ENCODE measurements at places on chromosomes 16 and 17. TPM values are rescaled to one million over a fixed set of nuclear protein-coding genes. Genes with fewer than 3 reads are reported as not detected.

DNA sequence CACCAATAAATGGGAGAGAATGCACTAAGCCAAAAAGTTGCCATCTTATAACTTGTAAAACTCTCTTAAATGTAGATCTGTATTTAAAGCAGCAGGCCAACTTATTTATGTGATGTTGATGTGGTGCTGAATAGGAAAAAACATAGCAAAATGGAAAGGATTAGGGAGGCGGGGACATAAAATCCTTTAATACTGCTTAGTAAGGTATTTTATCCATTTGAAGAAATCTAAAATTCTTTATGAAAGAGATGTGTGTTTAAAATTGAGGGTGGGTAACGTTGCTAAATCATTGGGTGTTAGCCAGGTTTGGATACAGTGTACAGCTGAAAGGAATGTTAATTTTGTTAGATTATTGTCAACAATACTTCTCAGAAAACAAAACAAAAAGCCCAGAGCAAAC, 14.3 kb downstream of the SNTB2 start:
- H3K4me3 ChIP-seq: no peak overlapping the region
- H3K27ac ChIP-seq: peak overlapping the region; percentile 46
- no peaks in the 10 kb centered on the region for H3K36me3 ChIP-seq
- no peak for DNase-seq
- H3K27me3 ChIP-seq: no peaks in the 10 kb centered on the region
- H3K4me1 ChIP-seq: no peaks in the 10 kb centered on the region

DNA sequence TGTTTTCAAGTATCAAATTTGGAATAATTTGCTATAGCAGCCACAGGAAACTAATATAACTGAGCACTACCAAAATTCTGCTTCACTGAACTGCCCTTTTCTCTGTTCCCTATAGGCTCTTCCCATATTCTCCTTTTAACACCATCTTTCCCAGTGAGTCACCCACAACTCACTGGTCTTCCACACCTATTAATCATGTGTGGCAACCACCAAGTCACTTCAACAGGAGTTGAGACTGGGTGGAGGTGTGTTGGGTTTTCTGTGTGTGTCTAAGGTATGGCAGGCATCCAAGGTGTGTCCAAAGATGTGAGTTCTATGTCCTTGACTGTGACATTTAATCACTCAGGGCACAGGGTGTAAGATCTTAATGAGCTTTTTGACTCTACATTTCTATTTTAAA, 610.0 kb upstream of the CDH11 start:
- H3K27ac ChIP-seq: no peak overlapping the region
- no peaks in the 10 kb centered on the region for H3K36me3 ChIP-seq
- H3K4me1 ChIP-seq: no peaks in the 10 kb centered on the region
- H3K27me3 ChIP-seq: no peaks in the 10 kb centered on the region
- DNase-seq: no peak
- H3K4me3 ChIP-seq: no peak overlapping the region

Gene GRB7
- 69.2 TPM for total RNA-seq

Gene HSD11B2
- total RNA-seq: 0.32 TPM

GRCh38 chr16:67445913-67446907, 15.3 kb downstream of the HSD11B2 start:
- H3K27me3 ChIP-seq: no peaks in the 10 kb centered on the region
- H3K4me3 ChIP-seq: no peak overlapping the region
- no peak for DNase-seq
